ENCODE measurements at places on chromosomes 4 and X.

- DNase-seq = no peak
Observed at GRCh38 chrX:31093639-31093975, 21.8 kb upstream of the FTHL17 start.

DNA sequence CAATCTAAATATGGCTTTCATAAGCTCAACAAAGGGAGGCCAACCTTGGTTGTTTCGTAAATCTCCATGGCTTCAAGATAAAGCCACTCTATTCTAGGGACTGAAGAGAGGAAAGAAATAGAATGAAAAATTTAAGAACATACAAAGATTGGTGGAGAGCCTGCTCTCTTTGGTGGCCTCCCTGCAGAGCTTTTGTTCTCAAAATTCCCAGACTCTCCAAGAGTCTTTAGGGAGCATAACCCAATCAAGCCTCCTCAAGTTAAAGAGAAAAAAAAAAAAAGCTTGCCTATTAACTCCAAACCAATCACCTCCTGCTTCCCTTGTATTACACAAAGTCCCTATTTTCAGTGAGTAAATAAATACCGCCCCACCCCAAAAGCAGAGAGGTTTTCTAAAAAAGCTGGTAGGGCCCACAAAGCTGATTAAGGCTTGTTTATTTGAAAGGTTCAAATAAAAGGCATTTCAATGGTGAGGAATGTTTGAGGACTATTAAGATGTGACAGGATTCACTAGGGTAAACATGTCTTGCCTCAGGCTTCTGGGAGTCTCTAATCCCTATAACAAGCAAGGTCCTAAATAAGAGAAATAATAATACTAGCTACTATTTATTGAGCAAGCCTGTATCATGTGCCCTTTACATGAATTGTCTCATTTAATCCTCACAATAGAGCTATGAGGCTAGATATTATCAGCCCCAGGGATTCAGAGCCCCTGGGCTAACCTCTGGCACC lies 71.6 kb downstream of the GPC3 start:
- DNase-seq = no peak

DNA sequence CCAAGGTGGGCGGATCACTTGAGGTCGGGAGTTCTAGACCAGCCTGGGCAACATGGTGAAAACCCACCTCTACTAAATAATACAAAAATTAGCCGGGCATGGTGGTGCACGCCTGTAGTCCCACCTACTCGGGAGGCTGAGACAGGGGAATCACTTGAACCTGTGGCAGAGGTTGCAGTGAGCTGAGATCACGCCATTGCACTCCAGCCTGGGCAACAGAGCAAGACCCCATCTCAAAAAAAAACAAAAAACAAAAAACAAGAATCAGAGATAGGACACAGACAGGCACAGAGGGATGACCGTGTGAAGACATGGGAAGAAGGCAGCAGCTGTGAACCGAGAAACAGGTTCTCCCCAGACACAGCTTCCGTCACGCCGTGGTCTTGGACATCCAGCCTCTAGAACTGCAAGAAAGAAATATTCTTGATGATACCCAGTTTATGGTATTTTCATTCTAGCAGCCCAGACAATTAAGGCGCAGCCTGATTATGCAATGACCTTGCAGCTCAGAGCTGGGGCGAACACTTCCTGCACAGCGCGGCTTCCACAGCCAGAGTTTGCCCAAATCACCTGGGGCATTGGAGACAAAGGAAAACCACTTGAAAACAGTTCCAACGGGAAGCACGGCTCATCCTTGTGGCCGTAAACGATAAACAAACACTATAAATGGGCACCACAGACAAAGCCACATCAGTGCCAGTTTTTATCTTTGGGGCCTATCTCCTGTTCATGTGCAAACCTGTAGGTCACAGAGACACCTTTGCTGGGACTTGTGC lies 4.2 kb upstream of the ARSD start:
- no peak for DNase-seq

- no peak for DNase-seq
Observed at GRCh38 chr4:179663641-179664429, 2221.6 kb upstream of the AGA start.

DNA sequence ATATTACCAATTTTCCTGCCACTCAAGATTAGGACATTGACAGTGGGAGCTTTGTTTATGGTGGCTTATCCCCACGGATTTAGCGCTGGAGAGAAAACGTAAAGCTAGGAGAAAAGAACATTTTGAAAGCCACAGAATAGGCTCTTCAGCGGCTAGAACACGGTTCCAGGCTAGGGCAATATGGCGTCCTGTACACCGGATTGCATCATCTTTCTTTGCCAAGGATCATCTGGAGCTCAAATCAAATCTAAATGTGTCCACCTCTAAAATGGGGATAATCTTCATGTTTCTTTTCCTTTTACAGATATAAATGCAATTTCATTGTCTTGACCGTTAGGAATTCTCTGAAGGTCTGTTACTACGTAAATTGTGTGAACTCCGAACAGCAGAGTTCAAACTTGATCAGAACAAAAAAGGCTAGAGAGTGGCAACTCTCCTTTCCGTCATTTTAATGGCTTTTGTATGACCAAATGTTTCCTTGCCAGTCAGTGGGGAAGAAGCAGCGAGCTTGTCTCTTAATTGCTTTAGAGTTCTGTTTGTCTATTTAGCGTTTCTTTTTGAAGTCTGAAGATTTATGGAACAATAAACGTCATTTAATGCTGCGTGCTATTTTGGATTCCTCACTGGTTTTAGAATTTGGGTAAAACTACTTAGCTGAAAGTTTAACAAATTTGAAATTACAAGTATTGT lies 2.6 kb upstream of the WWC2 start:
- DNase-seq = no peak

DNA sequence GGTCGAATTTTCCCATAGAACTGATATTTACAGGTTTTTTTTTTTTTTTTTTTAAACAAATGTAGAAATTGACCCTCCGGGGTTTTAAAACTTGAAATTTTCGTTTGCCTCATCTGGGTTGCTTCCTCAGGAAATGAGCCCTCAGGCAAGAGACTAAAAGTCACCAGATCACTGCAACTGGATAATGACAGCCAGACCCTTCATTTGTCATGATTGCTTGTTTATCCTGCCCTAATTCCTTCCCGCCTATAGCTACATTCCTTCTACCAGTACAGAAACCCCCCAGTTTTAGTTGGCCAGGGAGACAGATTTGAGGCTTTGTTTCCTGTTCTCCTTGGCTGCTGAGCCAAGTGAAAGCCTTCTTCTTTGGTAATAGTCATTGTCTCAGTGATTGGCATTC lies 44.0 kb upstream of the IGFBP7 start:
- DNase-seq = no peak

GRCh38 chr4:184421533-184422155 lies 52.7 kb downstream of the IRF2 start:
- no peak for DNase-seq

DNA sequence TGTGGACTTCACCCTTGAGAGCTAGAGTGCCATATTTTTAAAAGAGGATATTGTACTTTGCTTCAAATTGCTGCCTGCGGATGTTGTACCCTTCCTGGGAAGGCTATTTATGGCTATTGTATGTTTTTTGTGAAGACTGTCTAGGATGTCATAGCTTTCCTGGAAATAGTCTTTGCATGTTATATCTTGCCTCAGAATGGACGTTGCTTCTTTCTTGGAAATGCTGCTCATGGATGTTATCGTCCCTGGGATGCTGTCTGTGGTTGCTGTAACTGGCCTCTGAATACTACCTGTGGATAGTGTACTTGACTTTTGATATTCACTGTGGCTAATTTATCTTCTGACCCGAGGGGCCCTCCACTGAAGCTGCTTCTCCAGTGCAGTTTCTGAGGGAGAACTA lies 146.8 kb downstream of the ENOX2 start:
- DNase-seq = no peak

DNA sequence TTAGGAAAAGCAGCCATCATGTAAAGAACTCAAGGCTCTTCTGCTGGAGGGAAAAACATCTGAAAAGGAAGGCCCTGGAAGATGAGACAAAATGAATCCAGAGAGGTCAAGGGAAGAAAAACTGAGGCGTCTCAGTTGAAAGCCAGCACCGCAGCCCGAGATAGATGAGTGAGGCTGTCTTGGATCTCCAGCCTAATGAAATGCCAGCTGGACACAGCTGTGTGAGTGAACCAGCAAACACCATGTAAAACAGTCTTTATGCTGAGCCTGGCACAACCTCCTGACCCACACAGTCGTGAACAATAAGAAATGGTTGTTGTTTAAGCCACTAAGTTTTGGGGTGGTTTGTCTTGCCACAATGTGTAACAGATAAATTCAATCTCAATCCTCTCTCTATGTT lies 48.6 kb upstream of the RASL11B start:
- DNase-seq = no peak

- no peak for DNase-seq
Observed at GRCh38 chrX:118550792-118551191, 55.2 kb downstream of the DOCK11 start.

GRCh38 chrX:53357799-53358530 lies 64.5 kb downstream of the SMC1A start:
- no peak for DNase-seq

GRCh38 chr4:10120943-10121567 lies 4.5 kb upstream of the WDR1 start:
- no peak for DNase-seq

DNA sequence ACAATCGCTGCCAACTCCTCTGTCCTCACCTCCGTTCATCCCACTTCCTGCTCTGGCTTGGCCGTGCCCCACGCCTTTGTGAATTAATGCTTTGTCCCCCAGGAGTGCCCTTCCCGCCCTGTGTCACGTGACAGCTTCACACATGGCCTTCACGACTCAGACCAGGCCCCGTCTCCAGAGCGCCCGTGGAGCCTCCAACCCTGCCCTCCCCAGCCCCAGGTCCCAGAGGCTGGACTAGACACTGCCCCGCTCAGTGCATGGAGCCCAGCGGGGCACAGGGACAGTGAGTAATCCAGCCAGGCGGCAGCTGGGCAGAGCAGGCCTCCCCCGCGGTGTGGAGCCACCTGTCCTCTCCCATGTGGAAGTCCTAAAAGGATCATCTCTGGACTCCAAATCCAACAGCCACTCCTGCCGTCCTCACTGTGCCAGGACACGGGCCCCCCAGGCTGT lies 7.4 kb downstream of the ADRA2C start:
- no peak for DNase-seq

DNA sequence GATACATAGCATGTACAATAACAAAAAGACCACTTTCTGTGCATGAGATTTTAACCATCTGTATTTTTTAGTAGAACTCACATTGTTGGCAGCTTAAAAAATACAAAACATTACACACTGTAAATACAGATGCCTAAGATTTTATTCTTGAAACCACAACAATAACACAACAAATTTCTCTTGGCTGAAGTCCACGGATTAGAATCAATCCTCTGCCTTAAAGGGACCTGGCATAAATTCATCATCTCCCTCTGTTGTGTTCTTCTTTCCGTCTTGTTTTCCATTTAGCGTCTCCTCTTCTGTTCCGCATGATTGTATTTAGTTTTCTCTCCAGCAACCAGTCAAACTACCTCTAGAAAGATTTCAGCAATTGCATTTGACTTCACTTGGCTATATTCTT lies 231.0 kb downstream of the SPOCK3 start:
- DNase-seq = no peak

Measured in stimulated activated CD4-positive, alpha-beta T cell treated with anti-CD3 and anti-CD28 coated beads, TNF-alpha, amount 100 ng/mL, for 1 hour (primary cell).